T-helper 17 cell (primary cell): ENCODE measurements at places on chromosomes 2 and 18.
A peak's percentile ranks its signal among the peaks of the same experiment; 100 is the strongest.

GRCh38 chr2:189258616-189259365 lies 79.2 kb upstream of the COL5A2 start:
- H3K4me3 ChIP-seq, result no peak overlapping the region
- H3K36me3 ChIP-seq, result no peaks in the 10 kb centered on the region
- no peak for DNase-seq
- H3K27ac ChIP-seq, result peak overlapping the region; percentile 67
- H3K4me1 ChIP-seq, result peaks cover 14% of the 10 kb centered on the region
- H3K27me3 ChIP-seq, result no peaks in the 10 kb centered on the region

- H3K4me1 ChIP-seq, result no peaks in the 10 kb centered on the region
- no peak for DNase-seq
- H3K27me3 ChIP-seq, result peaks cover 49% of the 10 kb centered on the region
- H3K36me3 ChIP-seq, result peaks cover 2% of the 10 kb centered on the region
- no peak overlapping the region for H3K4me3 ChIP-seq
Observed at GRCh38 chr2:47198985-47199451, 43.9 kb upstream of the STPG4 start.

DNA sequence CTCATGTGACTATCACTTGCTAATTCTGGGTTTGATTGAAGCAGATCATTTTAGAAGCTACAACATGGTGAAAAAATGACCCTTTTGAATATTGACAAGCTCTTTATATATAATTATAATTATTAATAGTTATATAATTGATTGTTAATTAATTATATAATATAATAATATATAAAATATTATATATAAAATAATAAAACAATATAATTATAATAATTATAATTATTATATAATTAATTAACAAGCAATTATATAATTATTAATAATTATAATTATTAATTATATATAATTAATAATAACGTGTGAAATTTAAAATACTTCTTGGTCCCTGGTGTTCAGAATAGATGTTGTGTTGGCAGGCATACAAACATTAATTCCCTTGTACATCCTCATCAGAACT lies 404.1 kb upstream of the CDH19 start:
- no peaks in the 10 kb centered on the region for H3K36me3 ChIP-seq
- no peak overlapping the region for H3K27ac ChIP-seq
- H3K4me1 ChIP-seq, result no peaks in the 10 kb centered on the region
- H3K27me3 ChIP-seq, result no peaks in the 10 kb centered on the region
- no peak overlapping the region for H3K4me3 ChIP-seq

DNA sequence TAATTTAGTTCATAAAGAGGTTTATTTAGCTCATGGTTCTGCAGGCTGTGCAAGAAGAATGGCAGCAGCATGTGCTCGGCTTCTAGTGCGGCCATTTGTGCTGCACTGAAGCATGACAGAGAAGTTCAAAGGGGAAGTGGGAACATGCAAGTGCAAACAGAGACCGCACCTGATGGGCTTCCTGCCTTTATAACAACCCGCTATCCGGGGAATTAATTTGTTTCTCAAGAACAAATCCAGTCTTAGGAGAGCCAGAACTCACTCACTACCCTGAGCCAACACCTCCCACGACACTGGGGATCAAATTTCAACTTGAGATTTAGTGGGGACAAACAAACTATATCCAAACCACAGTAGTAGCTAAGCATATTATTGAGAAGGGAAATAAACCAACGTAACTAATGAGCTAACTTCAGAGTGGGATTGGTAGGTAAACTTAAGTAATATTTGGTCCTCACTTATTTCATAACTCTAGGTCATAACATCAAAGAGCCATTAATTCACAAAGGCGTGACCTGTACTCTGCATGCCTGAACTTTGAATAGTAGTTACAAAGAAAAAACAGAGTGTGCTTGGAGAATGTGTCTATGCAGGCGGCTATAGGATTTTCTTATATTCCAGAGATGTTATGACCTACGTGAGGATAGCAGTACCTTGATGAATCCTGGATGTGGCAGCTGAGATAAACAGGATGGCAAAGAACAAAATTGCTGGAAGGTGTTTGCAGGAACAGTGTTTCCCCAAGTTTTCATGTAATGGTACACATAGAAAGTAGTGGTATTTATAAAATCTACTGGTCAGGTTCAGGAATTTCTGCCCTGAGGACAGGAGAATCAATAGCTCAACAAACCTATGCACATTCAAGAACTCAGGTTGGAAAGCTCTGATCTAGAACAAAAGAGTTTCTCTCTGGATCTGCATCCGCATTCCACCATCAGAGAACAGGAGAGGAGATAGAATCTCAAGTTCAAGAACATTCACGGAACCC lies 845.9 kb upstream of the ID2 start:
- no peaks in the 10 kb centered on the region for H3K4me1 ChIP-seq
- DNase-seq, result no peak
- H3K36me3 ChIP-seq, result no peaks in the 10 kb centered on the region
- H3K4me3 ChIP-seq, result no peak overlapping the region
- no peak overlapping the region for H3K27ac ChIP-seq

DNA sequence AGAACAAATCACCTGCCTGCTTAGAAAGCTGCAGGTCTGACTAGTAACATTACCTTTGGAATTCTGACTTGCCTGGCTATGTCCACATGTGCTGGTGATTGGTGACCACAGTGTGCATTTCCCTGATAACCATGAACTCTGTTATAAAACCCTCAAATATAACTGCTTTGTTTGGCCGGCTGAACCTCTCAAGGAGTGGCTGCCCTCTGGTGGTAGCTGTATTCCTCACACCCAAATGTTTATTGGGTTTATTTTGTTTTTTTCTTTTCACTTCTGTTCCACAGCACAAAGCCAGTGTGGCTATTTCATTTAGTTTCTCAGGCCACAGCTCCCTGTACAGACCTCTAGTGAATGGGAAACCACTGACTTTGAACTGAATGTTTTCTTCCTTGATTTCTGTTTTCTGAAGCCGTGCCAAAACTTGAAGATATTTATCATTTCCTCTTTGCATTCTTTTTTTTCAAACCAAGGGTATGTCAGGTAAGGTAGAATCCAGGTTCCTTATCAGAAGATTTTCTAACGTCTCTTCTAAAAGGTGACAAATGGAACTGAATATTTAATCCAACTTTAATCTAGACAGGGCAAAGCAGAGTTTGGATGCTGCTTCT lies 549.0 kb upstream of the VRK2 start:
- DNase-seq, result no peak
- H3K27ac ChIP-seq, result no peak overlapping the region
- no peaks in the 10 kb centered on the region for H3K27me3 ChIP-seq
- H3K4me1 ChIP-seq, result peaks cover 3% of the 10 kb centered on the region
- H3K36me3 ChIP-seq, result no peaks in the 10 kb centered on the region

DNA sequence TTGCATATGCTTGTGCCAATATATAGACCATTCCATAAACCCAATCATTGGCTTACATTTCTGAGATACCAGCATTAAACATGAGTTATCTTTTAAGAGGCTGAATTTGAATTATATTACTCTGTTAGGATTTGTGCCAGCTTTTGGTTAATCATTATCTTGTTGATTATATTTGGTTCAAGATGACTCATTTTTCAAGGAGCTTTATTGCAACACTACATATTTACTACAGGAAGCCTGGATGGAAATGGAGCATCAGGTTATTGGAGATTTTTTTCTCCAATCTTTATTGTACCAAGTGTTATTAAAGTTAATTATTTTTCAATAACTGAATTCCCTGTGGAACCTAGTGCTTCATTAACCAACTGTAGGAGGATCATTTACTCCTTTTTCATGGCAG lies 26.4 kb downstream of the EML4 start:
- H3K27ac ChIP-seq, result peak overlapping the region; percentile 83
- H3K4me1 ChIP-seq, result peaks cover 62% of the 10 kb centered on the region
- H3K36me3 ChIP-seq, result peaks cover 3% of the 10 kb centered on the region
- H3K4me3 ChIP-seq, result no peak overlapping the region
- H3K27me3 ChIP-seq, result no peaks in the 10 kb centered on the region

GRCh38 chr18:32255570-32255969 lies 65.7 kb downstream of the MEP1B start:
- H3K27ac ChIP-seq, result no peak overlapping the region
- no peaks in the 10 kb centered on the region for H3K36me3 ChIP-seq
- H3K4me3 ChIP-seq, result no peak overlapping the region
- peaks cover 54% of the 10 kb centered on the region for H3K27me3 ChIP-seq

- DNase-seq, result no peak
- no peaks in the 10 kb centered on the region for H3K4me1 ChIP-seq
- H3K27ac ChIP-seq, result no peak overlapping the region
- H3K36me3 ChIP-seq, result no peaks in the 10 kb centered on the region
- H3K4me3 ChIP-seq, result no peak overlapping the region
Observed at GRCh38 chr18:59787998-59788790, 91.0 kb upstream of the CCBE1 start.

- peaks cover 19% of the 10 kb centered on the region for H3K4me1 ChIP-seq
- H3K27ac ChIP-seq, result peak overlapping the region; percentile 57
- no peak overlapping the region for H3K4me3 ChIP-seq
- no peaks in the 10 kb centered on the region for H3K27me3 ChIP-seq
Observed at GRCh38 chr2:227774011-227774624, 28.4 kb downstream of the SCYGR8 start.

DNA sequence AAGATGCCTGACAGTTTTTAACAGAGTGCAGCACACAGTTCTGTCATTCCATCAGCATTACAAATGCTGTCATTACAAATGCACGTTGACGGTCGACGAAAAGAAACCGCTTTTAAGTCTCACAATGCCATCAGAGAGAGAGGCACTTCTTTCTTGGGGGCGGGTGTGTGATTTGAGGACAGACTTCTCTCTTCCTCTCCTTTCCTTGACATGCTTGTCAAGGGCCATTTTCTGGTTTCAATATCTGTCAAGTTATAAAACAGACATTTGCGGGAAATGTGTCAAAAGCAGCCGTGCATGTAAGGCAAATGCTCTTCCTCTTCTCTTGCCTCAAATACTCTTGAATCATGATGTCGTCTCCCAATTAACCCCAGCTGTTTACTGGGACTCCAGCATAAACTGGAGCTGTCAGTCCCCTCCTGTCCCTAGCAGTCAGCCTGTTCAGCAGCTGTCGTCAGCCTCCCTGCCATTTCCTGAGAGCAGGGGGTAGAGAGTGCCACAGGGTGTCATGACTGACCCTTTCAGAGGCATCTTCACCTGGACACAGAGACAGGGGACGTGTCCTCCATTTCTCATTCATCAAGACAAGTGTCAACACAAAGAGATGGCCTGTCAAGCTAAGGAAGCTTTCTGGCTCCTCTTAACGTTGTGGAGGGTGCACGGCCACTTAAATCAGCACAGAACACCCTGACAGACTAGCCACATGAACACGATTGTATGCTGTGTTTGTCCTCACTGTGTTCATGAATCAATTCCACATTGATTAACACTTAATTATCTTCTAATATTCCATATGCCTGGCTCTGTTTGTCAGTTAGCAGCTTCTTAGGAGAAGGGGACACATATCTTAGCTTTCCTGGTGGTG lies 305.4 kb upstream of the RAB6C start:
- no peak overlapping the region for H3K27ac ChIP-seq
- peaks cover 18% of the 10 kb centered on the region for H3K27me3 ChIP-seq
- H3K36me3 ChIP-seq, result peaks cover 5% of the 10 kb centered on the region
- DNase-seq, result no peak
- no peak overlapping the region for H3K4me3 ChIP-seq

DNA sequence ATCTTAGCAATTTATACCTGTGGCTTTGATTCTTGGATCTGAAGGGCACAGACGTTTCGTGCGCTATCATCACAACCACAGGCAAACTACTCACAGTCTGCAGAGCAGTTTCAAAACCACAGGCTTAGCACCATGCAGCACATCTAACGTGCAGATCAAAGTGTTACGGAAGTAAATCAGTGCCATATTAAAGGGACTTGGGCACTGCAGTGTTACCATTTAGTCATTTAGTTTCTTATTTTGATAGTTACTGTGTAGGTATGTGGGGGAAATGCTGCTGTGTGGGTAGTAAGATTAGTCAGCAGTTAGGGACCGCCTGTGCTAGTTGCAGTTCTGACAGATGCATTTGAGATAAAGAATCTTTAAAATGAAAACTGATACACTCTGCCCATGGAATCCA lies 384.0 kb downstream of the NBAS start:
- peaks cover 41% of the 10 kb centered on the region for H3K4me1 ChIP-seq
- peak; percentile 42 for DNase-seq
- H3K27me3 ChIP-seq, result no peaks in the 10 kb centered on the region

GRCh38 chr2:208329485-208329884 lies 63.4 kb downstream of the PIKFYVE start:
- no peak overlapping the region for H3K27ac ChIP-seq
- no peak for DNase-seq
- H3K4me1 ChIP-seq, result peaks cover 7% of the 10 kb centered on the region
- H3K27me3 ChIP-seq, result no peaks in the 10 kb centered on the region
- H3K4me3 ChIP-seq, result no peak overlapping the region

DNA sequence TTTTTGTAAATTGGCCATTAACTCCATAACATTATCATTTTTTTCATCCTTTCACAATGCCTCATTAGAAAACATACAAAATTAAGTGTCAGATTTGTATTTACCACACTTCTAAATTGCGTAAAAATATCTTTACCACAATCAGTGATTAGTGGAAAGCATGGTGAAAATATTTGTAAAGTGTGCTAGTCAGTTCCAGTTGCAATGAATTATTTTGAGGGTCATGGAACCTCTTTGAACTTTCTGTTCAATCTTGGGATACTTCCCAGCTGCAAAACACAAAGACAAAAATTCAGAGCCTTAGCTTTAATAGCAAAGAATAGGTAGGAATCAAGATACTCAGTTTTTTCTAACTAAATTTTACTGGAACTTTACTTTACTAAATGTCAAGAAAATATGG lies 4.0 kb upstream of the COL3A1 start:
- no peaks in the 10 kb centered on the region for H3K4me1 ChIP-seq
- H3K27me3 ChIP-seq, result peaks cover 11% of the 10 kb centered on the region
- no peaks in the 10 kb centered on the region for H3K36me3 ChIP-seq
- no peak overlapping the region for H3K27ac ChIP-seq
- DNase-seq, result no peak

- peak overlapping the region; percentile 94 for H3K4me3 ChIP-seq
- H3K27me3 ChIP-seq, result no peaks in the 10 kb centered on the region
- no peaks in the 10 kb centered on the region for H3K36me3 ChIP-seq
- peaks cover 70% of the 10 kb centered on the region for H3K4me1 ChIP-seq
- peak overlapping the region; percentile 99 for H3K27ac ChIP-seq
- DNase-seq, result peak; percentile 68
Observed at GRCh38 chr2:218286570-218287459, 5.5 kb downstream of the TMBIM1 start.

DNA sequence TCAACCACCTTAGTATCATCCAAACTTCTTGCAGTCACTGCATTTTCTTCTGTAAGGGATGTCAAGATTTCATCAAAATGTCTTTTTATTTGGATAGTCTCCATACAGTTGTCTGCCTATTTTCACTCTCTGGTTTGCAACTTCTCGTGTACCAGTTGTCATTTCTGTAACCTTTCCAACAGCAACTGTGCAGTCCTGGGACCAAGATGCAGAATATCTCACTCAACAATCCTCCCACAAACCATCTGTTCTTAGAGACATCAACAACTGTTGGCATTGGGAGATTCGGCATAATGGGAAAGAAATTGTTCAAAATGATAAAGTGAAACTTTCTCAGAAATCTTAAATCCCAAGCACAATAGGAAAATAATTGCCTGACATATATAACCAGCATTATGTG lies 933.6 kb upstream of the SLC39A10 start:
- H3K36me3 ChIP-seq, result no peaks in the 10 kb centered on the region
- no peaks in the 10 kb centered on the region for H3K27me3 ChIP-seq
- no peak for DNase-seq
- no peaks in the 10 kb centered on the region for H3K4me1 ChIP-seq
- no peak overlapping the region for H3K27ac ChIP-seq

GRCh38 chr18:59148192-59148591 lies 8.5 kb downstream of the SEC11C start:
- no peaks in the 10 kb centered on the region for H3K27me3 ChIP-seq
- peak overlapping the region; percentile 82 for H3K27ac ChIP-seq
- peaks cover 8% of the 10 kb centered on the region for H3K36me3 ChIP-seq
- H3K4me3 ChIP-seq, result peak overlapping the region; percentile 58
- no peak for DNase-seq
